ENCODE measurements at places on chromosomes 12 and 14. TPM values are rescaled to one million over a fixed set of nuclear protein-coding genes. Genes with fewer than 3 reads are reported as not detected.

The CELA1 gene
- not detected for total RNA-seq

The CABP1 gene
- total RNA-seq: 0.34 TPM

DNA sequence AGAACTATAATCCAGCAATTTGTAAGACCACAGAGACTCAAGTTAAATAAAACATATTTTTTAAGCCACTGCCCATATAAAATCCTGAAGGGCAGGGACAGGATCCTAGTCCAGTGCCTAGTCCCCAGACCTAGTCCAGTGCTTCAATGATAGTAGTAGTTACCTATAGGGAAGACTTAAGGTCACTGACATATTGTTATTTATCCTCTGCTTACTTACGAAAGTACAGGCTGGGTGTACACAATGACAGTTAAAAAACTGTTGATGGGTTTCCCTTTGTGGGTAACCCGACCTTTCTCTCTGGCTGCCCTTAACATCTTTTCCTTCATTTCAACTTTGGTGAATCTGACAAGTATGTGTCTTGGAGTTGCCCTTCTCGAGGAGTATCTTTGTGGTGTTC lies 192.5 kb downstream of the SLC25A21 start:
- H3K27ac ChIP-seq: no peak overlapping the region
- no peaks in the 10 kb centered on the region for H3K27me3 ChIP-seq
- H3K4me3 ChIP-seq: no peak overlapping the region
- no peak for DNase-seq

DNA sequence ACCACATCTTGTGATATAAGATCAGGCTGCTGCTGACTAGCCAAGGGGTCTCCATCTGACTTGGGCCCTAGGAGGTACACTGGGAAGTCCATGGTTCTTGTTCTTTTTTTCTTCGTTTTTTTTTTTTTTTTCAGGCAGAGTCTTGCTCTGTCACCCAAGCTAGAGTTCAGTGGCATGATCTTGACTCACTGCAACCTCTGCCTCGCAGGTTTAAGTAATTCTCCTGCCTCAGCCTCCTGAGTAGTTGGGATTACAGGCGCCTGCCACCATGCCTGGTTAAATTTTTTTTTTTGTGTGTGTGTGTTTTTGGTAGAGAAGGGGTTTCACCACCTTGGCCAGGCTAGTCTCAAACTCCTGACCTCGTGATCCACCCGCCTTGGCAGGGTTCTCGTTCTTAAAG lies 178.2 kb downstream of the RMST start:
- no peaks in the 10 kb centered on the region for H3K27me3 ChIP-seq
- no peaks in the 10 kb centered on the region for H3K4me1 ChIP-seq
- no peak for DNase-seq
- no peaks in the 10 kb centered on the region for H3K36me3 ChIP-seq
- no peak overlapping the region for H3K27ac ChIP-seq

The NFATC4 gene
- total RNA-seq: not detected

DNA sequence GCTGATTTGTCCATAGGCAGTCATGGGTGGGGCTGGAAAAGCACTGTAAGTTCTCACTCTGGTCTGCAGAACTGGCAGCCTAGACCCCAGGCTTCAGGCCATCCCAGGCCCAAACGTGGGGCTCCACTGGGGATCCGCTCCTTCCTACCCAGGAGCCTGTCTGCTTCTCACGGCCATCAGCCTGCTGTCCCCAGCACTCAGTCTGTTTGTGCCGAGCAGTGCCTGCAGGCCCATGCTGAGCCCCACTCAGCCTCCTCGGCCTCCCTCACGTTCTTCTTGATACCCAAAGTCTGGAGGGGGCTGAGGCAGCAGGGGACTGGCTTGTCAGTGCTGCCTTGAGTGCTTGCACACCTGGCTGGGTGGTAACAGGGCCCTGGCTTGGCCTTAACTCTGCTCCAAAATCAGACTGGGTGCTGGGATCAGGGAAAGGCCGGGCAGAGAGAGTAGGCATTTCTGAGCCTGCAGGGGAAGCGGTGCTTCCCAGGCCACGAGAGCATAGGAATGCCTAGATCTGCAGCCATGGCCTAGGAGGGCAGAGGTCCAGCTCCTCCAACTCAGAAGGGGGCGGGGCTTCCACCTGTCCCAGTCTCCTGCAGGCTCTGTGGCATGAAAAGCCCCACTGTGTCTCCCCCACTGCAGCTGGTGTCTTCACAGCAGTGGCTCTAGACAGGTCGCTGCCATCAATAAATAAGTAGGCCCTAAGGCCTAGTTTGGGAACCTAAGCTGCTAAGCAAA lies 772.4 kb upstream of the FBXO33 start:
- no peak overlapping the region for H3K4me3 ChIP-seq
- no peaks in the 10 kb centered on the region for H3K4me1 ChIP-seq
- DNase-seq: no peak
- no peak overlapping the region for H3K27ac ChIP-seq
- H3K36me3 ChIP-seq: no peaks in the 10 kb centered on the region
- no peaks in the 10 kb centered on the region for H3K27me3 ChIP-seq

GRCh38 chr12:30863839-30864238 lies 62.7 kb upstream of the TSPAN11 start:
- H3K36me3 ChIP-seq: no peaks in the 10 kb centered on the region
- H3K4me3 ChIP-seq: no peak overlapping the region
- no peaks in the 10 kb centered on the region for H3K4me1 ChIP-seq
- H3K27me3 ChIP-seq: peaks cover 16% of the 10 kb centered on the region
- no peak for DNase-seq

The BCL2L14 gene
- 5.7 TPM for total RNA-seq

The MMP19 gene
- total RNA-seq: not detected

DNA sequence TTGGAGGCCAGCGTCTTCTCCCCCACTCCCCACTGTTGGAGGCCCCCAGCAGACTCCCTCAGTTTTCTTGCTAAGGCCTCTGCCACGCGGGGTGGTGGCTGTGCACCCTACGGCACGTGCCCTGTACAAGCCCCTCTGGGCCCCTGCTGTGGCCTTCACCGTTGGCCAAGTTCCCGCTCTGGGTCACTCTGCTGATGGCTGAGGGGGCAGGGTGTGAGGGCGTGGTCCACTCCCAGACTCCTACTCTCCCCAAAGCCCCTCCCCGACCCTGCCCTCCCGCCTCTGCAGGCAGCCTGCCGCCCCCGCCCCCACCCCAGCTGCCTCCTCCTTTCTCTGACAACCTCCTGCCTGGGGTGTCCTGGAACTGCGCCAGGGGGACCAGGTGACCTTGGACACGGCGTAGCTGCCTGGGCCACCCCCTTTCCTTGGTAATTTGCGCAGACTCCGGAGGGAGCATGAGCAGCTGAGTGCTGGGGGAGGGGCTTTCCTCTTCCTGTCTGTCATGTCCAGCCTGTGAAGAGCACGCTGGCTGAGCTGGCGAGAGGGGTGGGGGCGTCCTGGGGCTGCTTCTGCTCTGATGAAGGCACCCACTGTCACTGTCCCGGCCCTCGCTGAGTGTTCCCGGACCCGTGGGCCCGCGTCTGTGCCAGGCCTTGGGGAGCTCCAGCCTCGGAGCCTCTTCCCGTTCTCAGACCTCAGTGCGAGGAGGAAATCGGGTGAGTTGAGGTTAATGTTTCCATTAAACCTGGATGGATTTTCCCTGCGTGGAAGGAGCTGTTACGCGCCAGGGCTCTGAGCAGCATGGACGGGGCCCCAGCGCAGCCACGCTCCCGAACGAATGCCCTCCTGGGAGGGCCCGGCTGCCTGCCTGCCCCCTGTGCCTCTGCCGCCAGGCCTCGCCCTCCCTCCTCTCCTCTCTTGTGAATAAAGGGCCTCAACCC lies 85.0 kb downstream of the KIF26A start:
- H3K4me3 ChIP-seq: no peak overlapping the region
- no peaks in the 10 kb centered on the region for H3K36me3 ChIP-seq
- DNase-seq: no peak
- peaks cover 21% of the 10 kb centered on the region for H3K4me1 ChIP-seq
- H3K27ac ChIP-seq: no peak overlapping the region

DNA sequence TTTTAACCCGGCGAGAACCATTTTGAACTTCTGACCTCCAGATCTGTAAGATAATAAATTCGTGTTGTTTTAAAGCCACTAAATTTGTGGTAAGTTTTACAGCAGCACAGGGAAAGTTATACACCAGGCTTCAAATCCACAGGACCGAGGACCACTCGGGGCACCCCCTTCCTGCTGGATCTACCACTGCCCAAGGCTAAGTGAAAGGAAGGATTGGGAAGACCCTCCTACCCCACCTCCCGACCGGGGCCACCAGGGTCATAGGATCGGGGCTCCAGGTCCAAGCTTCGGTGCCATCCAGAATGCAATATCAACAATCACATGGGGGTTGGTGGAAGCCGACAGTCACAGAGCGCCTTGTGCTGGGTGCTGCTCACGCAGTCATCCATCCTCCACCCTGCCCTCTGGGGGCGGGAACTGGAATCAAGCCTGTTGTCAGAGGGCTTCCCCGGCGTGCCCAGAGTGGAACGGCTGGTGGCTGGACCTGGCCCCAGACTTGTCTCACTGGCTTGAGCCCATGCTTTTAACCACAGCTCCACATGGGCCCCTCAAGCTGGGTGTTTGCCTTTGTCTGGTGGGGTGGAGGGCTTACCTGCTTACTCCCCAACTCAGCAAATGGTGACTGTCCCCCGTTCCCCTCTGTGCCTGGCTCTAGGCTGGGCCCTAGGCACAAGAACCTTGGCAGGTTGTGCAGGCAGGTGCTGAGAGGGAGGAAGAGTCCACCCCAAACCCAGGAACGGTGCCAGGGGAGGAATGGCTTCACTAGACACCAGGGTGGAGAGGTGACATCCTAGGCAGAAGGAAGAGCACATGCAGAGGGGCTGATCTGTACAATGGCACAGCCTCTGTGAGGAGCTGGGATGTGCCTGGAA lies 180.3 kb upstream of the RTL1 start:
- no peaks in the 10 kb centered on the region for H3K4me1 ChIP-seq
- DNase-seq: no peak
- H3K27ac ChIP-seq: no peak overlapping the region
- no peaks in the 10 kb centered on the region for H3K36me3 ChIP-seq
- peaks cover 22% of the 10 kb centered on the region for H3K27me3 ChIP-seq

GRCh38 chr12:11954181-11954580 lies 116.6 kb upstream of the BCL2L14 start:
- DNase-seq: peak; percentile 61
- H3K27me3 ChIP-seq: peaks cover 16% of the 10 kb centered on the region
- H3K4me3 ChIP-seq: no peak overlapping the region
- peaks cover 48% of the 10 kb centered on the region for H3K4me1 ChIP-seq
- H3K36me3 ChIP-seq: peaks cover 7% of the 10 kb centered on the region
- H3K27ac ChIP-seq: peak overlapping the region; percentile 82

- peak overlapping the region; percentile 97 for H3K27ac ChIP-seq
- peaks cover 35% of the 10 kb centered on the region for H3K4me1 ChIP-seq
- H3K36me3 ChIP-seq: peaks cover 33% of the 10 kb centered on the region
- DNase-seq: no peak
- H3K4me3 ChIP-seq: peak overlapping the region; percentile 95
Observed at GRCh38 chr14:23556700-23557440, 799 bp downstream of the THTPA start.

GRCh38 chr12:22415342-22416309 lies 81.1 kb upstream of the ST8SIA1 start:
- no peak overlapping the region for H3K27ac ChIP-seq
- DNase-seq: no peak
- peaks cover under 1% of the 10 kb centered on the region for H3K4me1 ChIP-seq
- H3K4me3 ChIP-seq: no peak overlapping the region
- H3K27me3 ChIP-seq: no peaks in the 10 kb centered on the region
- no peaks in the 10 kb centered on the region for H3K36me3 ChIP-seq

DNA sequence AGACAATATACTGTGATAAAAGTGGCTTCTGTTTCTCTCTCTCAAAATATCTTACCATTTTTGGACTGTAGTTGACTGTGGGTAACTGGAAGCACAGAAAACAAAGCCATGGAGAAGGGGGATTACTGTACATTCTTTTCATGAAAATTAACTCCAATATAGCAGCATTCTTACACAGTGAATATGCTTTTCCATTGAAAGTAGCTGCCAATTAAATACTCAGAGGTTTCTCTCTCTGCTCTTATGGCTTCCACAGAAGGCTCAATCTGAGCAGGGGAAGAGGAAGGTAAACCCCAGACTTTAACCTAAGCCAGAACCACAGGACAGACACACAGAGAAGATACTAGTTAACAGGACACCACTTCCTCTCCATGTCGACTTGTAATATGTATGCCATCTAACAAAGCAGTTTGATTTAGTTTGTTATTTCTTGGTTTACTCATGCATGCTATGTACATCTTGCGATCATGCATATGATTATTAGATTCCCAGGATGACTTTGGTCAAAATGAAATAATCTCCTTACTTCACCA lies 150.2 kb downstream of the SSPN start:
- peaks cover 47% of the 10 kb centered on the region for H3K4me1 ChIP-seq
- H3K27me3 ChIP-seq: no peaks in the 10 kb centered on the region
- H3K36me3 ChIP-seq: peaks cover 4% of the 10 kb centered on the region
- peak; percentile 55 for DNase-seq
- H3K27ac ChIP-seq: peak overlapping the region; percentile 68
- peak overlapping the region; percentile 19 for H3K4me3 ChIP-seq

GRCh38 chr14:56300495-56300894 lies 182.3 kb downstream of the PELI2 start:
- H3K4me3 ChIP-seq: no peak overlapping the region
- DNase-seq: no peak
- no peaks in the 10 kb centered on the region for H3K4me1 ChIP-seq
- no peak overlapping the region for H3K27ac ChIP-seq

The RBP5 gene
- total RNA-seq: 0.29 TPM

DNA sequence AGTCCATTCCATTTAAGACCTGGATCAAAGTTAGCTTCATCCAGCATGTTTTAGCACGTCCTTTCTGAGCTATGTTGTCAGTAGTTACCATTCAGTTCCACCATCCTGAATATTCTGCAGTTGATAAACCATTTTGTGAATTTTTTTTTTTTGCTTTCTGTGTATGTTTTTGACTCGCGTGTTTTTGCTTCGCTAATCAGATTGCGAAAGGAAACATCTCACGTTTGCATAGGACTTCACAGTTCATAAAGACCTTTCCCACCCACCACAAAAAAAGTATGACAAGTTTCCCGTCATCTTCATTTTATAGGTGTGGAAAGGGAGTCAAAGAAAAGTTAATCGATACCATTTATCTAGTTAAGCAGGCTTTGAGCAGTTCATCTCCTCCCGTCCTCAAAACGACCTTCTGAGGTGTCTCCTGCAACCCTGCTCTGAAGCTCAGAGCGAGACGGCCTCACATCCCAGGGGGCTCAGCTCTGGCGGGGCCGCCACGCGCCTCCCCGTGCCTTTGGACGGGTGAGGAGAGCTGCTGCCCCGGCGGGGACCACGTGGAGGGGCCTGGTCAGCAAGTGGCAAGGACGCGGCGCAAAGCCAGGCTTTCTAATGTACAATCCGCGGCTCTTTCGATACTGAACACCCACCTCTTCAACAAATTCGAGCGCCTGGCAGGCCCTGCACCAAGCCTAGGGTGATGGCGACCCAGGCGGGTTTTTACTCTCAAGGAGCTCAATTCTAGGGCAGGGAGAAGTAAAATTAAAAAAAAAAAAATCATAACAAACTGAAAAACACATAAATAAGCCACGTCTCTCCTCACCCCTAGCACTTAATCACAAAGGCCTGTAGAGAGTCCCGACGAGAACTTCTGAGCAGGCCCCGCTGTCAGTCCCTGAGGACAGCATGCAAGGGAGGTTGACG lies 988 bp upstream of the TMEM263 start:
- H3K36me3 ChIP-seq: peaks cover 6% of the 10 kb centered on the region
- peaks cover 9% of the 10 kb centered on the region for H3K27me3 ChIP-seq
- peak overlapping the region; percentile 99 for H3K4me3 ChIP-seq
- no peak for DNase-seq

Data from activated CD8-positive, alpha-beta T cell treated with anti-CD3 and anti-CD28 coated beads, Interleukin-2, amount 10 ng/mL, durations not matched to agents 7 days and 5 days (primary cell).